ENCODE measurements at places on chromosomes 5 and 9.

DNA sequence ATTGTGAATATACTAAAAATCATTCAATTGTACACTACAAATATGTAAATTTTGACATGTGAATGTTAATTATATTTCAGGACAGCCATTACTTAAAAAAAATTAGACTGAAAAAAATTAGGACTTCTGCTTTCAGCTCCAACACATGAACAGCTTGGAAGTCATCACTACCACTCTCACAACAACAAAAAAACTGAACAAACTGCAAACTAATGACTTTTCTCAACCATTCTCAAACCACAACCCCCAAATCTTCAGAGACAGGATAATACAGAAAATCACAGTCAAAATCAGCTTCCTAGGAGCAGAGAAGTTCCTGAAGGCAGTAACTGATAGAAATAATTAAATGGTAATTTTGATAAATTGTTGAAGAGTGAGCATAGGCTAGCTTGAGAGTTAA, 686.4 kb downstream of the TLE1 start:
- no peak for DNase-seq

- DNase-seq, result no peak
Measured at GRCh38 chr5:113031104-113031503, 54.5 kb downstream of the DCP2 start.

GRCh38 chr5:79521156-79521555, 7.2 kb upstream of the HOMER1 start:
- no peak for DNase-seq

- DNase-seq, result peak; percentile 81
Measured at GRCh38 chr5:154776167-154776566, 21.0 kb downstream of the LARP1 start.

DNA sequence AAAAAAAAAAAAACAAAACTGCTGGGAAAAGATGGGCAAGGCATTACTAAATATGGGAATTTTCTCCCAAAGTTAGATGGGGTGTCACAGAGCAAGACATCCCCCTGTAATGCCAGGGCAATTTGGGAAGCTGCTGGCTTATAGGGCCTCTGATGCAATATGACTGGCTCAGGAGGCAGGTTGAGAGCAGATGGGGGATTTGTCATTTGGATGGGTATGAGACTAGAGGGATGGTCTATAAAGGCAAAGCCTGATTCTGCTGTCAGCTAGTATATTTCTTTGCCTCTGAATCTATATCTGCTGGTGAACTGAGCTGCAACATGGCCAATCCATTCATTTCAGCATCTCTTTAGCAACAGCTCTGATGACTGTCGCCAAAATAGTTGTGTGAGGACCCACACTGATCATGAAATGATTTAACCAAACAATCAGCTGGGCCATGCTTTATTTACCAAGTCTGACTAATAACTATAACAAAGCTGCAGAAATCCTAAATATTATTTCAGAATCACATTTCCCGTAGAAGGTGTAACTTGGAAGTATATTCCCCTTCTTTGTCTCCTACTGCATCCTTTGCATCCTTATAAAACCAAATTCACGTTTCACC, 455.1 kb upstream of the ZNF608 start:
- no peak for DNase-seq

- DNase-seq, result no peak
Measured at GRCh38 chr5:142749321-142749720, 20.9 kb upstream of the ARHGAP26 start.

- DNase-seq, result peak; percentile 49
Measured at GRCh38 chr5:149141224-149141956, at the start of gene ABLIM3. Gene ABLIM3 (plus strand): TSS chr5:149141493. CDS start chr5:149142096, 603 bp downstream.

- DNase-seq, result no peak
Measured at GRCh38 chr9:123614306-123615263, 258.6 kb downstream of the CRB2 start.

GRCh38 chr9:19358701-19359100, 21.3 kb downstream of the RPS6 start:
- no peak for DNase-seq

DNA sequence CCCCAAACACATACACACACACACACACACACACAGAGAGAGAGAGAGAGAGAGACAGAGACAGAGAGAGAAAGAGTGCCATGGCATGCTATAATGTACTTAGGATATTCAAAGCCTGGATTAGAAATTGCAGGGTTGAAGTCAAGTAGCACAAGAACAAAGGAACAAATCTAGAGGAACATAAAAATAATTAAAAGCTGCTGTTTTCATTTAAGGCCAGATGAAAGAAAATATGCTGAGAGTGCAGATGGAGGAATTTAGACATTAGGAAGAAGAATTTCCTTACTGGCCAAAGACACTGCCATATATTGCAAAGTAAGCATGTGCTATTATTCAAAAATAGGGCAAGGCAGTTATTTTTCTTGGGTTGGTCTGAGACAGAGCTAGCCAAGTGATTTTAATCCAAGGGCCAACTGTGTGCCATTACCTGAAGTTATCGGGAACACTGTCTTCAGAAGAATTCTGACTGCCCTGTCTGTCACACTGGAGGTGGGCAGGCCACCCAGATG, 31.7 kb downstream of the HSD17B3 start:
- no peak for DNase-seq

DNA sequence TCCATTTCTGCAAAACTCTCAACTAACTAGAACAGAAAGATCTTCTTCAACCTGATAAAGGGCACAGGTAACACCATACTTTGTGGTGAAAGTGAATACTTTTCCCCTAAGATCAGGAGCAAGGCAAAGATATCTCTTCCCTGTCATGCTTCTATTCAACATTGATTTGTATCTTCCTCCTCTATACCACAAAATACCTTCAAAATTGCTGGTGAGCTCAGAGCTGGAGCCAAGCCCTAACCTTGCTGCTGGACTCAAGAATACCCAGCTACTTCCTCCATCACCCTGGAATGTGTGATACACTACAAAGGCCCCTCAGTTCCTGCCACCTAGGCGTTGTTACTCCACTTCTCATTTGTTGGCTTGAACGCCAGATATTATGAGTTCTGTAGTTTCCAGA, 499.0 kb downstream of the ACTL7B start:
- no peak for DNase-seq

DNA sequence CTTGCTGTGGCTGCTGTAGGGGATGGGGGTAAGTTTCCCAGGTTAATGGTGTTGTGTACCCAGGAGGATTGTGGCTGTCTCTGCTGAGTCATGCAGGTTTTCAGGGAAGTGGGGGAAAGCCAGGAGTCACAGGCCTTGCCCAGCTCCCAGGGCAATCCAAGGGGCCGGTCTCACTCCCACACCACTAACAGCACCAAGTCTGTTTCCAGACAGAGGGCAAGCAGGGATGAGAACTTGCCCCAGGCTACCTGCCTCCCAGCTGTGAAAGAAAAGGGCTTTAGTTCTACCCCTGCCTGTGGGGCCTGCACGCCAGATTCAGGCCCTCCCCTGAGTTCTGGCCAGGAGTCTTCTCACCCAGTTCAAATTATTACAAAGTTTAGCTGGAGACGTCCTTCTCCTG, 579.8 kb upstream of the ST8SIA4 start:
- no peak for DNase-seq

- DNase-seq, result no peak
Measured at GRCh38 chr5:33601881-33602280, 161.1 kb downstream of the TARS1 start.

- no peak for DNase-seq
Measured at GRCh38 chr5:76305269-76305668, 97.8 kb upstream of the IQGAP2 start.

DNA sequence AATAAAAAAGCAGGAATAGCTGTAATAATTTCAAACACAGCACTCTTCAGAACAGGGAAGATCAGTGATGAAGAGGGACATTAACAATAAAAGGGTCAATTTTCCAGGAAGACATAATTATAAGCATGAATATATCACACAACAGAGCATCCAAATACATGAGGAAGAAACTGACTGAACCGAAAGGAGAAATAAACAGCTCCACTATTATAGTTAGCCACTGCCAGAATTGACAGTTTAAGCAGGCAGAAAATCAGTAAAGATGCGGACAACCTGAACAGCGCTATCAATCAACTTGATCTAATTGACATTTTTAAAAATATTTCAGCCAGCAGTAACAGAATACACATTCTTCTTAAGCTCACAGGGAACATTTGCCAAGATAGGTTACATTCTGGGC, 89.1 kb downstream of the MED10 start:
- no peak for DNase-seq
